ENCODE measurements at places on chromosomes 12 and 14. TPM values are rescaled to one million over a fixed set of nuclear protein-coding genes. Genes with fewer than 3 reads are reported as not detected.
A peak's percentile ranks its signal among the peaks of the same experiment; 100 is the strongest.

GRCh38 chr14:99660794-99661193, 15.9 kb downstream of the HHIPL1 start:
- DNase-seq, result no peak

DNA sequence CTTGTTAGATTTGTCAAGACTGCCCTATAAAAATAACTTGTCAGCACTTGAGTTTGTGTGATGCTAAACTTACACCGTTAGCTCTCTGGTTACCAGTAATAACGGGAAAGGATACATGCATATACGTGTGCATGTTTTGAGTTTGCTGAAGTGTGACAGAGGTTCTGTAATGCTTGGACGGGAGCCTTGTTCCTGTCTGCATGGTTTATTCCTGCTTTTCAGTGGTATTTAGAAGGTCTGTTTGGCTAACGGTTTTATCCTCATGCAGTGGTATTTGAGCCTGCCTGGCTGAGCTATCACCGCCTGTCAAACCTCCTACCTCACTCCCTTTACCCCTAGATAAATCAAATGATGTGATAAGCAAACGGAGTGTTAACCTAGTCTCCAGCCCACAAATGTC, 305.6 kb downstream of the GALC start:
- DNase-seq, result no peak

- DNase-seq, result no peak
These were observed 78.7 kb downstream of the HELB start for GRCh38 chr12:66380769-66381535.

- DNase-seq, result no peak
These were observed 8.7 kb upstream of the FBXO33 start for GRCh38 chr14:39440975-39441374.

GRCh38 chr12:307406-307805, 44.8 kb upstream of the SLC6A13 start:
- no peak for DNase-seq

- DNase-seq, result no peak
These were observed 203.7 kb downstream of the PTPRO start for GRCh38 chr12:15526033-15526432.

GPR132 gene
- not detected for polyA plus RNA-seq

- peak; percentile 30 for DNase-seq
These were observed 115.3 kb upstream of the NAP1L1 start for GRCh38 chr12:76199808-76200207.

GRCh38 chr14:102591944-102592762, at the start of gene RCOR1:
Gene RCOR1 (plus strand): TSS chr14:102592649. CDS start chr14:102592887, 238 bp downstream.
- DNase-seq, result peak; percentile 99

DNA sequence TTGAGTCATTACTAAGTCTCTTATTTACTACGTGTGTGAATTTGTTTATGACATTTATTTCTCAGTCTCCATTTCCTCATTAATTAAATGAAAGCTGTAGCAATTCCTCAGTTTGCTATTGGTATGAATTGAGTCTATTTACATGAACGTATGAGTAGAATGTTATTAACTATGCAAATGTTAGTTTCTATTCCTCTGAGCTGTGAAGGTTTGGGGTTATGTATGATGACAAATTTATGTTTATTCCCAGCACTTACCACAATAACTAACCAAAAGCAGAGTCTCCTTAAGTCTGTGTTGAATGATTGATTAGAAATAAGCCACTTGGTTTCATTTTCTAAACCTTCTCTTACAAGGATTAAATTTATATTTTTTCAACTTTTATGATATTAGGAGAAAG, 1340.9 kb downstream of the FSCB start:
- no peak for DNase-seq

SCN8A gene
- 6.7 TPM for polyA plus RNA-seq

- no peak for DNase-seq
These were observed 60.6 kb downstream of the GNG2 start for GRCh38 chr14:51921026-51921425.

CIDEB gene
- polyA plus RNA-seq, result 1.2 TPM

KCNMB4 gene
- 1.2 TPM for polyA plus RNA-seq

ZNF664 gene
- 10.7 TPM for polyA plus RNA-seq

DNA sequence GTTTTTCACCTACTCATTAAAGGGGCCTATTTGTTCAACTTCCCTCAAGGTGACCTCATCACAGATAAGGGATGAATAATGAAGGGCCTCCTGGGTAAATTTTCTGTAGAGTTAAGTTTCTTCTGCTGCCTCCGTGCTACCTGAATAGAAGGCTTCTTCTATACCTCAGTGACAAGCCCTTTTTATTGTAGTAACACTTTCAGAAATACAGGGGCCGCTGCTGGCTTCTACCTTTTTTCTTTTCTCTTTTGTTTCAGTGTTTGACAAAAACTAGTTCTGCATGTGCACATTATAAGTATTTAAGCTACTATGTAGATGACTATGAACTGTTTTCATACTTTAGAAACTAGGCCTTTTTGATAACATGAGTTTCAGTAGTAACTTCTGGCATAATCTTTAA, 207.0 kb downstream of the NAV3 start:
- no peak for DNase-seq

DNA sequence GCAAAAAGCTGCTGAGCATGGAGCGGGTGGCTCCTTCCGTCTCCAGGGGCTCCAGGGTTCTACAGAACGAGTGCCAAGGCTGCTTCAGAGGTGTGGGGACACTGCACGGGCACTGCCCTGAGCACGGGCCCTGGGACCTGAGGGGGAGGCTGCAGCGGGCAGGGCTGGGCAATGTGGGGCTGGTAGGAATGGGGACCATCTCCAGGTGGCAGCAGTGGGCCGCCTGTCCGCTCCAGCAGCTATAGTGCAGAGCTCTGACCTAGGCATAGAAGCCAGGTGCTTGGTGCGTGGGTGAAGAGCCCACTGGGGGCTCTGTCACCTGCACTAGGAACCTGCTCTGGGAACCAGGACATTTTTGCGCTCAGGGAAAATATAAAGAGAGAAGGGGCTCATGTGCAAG, 22.3 kb downstream of the HDAC7 start:
- DNase-seq, result no peak

DNA sequence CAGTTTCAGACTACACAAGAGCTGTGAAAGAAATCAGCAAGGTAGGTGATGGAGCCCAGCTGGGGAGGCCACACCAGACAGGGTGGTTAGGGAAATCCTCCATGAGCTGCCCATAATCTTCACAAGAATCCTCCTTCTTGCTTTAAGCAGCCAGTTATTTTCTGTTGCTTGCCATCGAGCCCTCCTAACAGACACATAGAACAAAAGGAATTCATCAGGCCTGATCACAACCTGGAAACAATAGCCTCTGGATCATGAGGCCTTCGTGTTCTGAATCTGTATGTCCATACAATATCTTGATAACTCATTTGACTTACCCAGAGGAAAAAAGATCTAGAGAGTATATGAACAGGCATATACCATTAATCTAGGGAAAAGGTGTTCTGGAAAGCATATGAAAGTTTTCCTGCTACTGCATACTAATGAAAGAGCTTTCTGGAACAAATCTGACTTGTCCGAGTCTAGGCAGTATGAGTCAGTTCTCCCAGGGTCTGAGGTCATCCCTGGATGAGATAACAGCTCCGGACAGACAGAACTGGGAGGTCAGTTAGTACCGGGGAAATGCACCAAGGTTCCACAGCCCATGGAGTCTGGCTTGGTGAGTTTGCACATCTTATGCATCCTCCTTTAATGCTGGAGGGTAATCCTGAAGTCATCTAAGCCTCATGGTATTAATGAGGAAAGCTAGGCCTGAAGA, 52.8 kb upstream of the ELK3 start:
- peak; percentile 73 for DNase-seq

EPYC gene
- polyA plus RNA-seq, result not detected

IFNG-AS1 gene
- polyA plus RNA-seq, result not detected

GRCh38 chr14:94001016-94001415, 3.9 kb downstream of the CCDC197 start:
- peak; percentile 22 for DNase-seq

DNA sequence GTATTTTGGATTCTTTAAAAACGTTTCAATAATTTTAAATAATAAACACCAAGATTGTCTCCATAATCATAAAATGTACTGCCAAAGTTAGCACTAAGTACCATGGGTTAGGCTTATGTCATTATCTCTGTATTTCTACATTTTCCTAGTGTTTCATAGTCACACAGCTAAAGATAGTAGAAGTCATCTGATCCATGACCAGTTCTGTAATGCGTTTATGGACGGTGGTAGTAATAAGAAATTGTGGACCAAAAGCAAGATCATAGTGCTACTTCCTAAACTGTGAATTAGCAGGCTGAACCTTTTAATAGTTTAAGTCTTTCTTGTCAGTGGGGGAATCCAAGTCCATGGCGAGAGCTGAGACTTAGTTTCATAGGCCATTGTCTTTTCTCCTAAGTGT, 142.1 kb downstream of the AKAP6 start:
- DNase-seq, result no peak

- peak; percentile 93 for DNase-seq
These were observed 120.4 kb downstream of the ANO6 start for GRCh38 chr12:45336331-45336730.

GRCh38 chr14:58866391-58866790, 228.6 kb downstream of the DACT1 start:
- DNase-seq, result peak; percentile 8

CATSPERB gene
- not detected for polyA plus RNA-seq

GRCh38 chr14:74575936-74576335, 36.1 kb downstream of the LTBP2 start:
- DNase-seq, result no peak

FGF23 gene
- polyA plus RNA-seq, result not detected

DNA sequence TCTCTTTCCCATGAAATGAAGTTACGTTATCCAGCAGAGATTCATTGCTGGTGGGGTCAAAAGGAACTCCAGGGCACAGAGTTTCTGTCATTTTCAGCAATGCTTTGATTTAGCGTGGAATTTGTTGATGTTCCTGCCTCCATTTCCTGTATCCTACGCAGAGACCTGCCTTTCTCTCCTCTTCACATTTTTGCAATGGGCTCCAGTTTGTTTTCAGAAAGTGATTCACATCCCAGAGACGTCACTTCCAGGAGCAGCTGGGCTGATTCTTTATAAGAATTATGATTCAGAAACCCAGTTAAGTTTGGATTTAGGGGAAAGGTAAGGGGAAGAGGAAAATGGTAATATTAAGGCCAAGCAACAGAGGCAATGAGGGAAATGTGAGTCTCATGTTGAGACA, 11.6 kb downstream of the RNASE10 start:
- DNase-seq, result peak; percentile 63

P2RX2 gene
- polyA plus RNA-seq, result not detected

GRCh38 chr12:32240831-32241230, 134.2 kb downstream of the BICD1 start:
- peak; percentile 53 for DNase-seq

DNA sequence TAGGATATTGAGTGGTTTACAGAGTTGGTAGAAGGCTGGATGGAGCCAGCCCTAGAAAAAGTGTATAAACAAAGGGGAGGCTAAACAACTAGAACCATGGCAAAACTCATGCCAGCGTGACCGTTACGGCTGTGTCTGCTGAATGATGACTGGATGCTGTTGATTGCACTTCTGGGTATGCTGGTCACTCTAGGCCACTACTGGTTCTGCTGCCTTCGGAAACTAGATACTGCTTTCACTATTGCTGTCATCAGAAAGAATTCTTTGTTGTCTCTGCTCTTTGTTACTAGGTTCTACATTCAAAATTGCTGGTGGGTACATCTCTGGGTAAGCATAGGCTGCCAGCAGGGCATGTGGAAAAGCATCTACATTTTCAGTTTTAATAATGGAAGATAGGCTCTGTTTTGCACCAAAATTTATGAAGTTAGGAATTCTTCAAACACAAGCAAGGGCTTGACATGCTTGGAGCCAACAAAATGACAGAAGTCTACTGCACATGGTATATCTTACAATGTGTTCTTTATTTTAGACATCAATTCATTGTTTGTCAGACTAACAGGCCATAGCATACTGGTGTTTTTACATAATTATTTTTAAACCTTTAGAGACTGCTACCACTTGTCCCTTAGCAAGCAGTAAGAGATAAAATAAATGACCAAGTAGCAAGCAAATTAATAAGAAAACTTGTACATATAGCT, 15.4 kb downstream of the MON2 start:
- DNase-seq, result no peak

- DNase-seq, result no peak
These were observed 31.5 kb downstream of the MEG3 start for GRCh38 chr14:100857233-100857922.

TEX52 gene
- polyA plus RNA-seq, result not detected

DNA sequence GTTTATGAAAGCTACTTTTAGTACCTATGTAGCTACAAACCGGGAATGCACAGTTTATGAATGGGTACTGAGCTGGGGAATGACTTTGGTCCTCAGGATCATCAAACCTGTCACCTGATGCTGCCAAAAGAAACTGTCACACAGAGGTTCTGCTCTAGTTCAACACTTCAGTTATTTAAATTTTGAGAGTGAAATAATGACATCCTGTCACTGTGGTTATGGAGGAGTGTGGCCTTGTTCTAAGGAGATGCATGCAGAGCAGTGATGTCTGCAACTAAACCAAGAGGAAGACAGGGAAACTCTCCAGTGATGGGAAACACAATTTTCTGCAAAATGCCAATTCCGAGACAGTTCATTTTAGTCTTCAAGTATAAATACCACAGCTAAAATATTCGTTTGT, 4.8 kb upstream of the AEBP2 start:
- DNase-seq, result no peak

Data from GM23248 (cell line).